ENCODE measurements at places on chromosomes 6 and 20.

DNA sequence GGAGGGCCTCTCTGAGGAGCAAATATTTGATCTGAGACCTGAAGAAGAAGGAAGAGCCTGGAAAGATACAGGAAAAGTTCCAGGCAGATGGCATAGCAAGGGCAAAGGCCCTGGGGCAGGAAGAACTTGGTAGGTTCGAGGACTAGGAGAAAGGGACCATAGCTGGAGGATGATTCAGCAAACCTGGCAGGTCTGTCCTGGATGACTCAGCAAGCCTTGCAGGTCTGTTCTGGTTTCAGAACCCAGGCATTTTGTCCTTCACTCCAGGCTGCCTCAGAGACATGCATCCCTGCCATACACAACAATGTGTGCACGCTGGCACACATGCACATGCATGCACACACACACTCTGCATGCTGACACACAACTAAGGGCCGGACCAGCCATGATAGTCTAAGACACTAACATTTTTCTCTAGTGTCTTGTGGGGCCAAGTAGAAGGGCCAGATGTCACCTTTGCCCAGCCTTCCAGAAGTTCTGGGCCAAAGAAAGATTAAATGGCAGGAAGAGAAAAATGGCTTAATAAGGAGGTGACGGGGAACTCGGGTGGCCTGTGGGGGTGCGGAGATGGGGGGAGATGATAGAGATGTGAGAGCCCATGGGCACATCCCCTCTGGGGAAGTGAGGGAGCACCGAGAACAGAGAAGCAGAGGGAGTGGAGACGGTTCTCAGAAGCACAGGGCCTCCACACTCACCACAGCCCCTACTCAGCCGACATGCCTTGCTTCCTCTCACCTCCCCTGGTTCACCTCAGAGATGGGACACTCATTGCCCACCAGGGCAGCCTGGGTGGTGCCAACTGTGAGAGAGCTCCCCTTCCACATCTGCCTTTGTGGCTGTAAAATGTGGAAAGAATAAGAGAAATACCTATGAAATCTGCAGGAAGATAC, 15.4 kb upstream of the TRIB3 start:
- no peak for DNase-seq

GRCh38 chr6:157571269-157571668, 190.3 kb downstream of the ZDHHC14 start:
- DNase-seq = no peak

DNA sequence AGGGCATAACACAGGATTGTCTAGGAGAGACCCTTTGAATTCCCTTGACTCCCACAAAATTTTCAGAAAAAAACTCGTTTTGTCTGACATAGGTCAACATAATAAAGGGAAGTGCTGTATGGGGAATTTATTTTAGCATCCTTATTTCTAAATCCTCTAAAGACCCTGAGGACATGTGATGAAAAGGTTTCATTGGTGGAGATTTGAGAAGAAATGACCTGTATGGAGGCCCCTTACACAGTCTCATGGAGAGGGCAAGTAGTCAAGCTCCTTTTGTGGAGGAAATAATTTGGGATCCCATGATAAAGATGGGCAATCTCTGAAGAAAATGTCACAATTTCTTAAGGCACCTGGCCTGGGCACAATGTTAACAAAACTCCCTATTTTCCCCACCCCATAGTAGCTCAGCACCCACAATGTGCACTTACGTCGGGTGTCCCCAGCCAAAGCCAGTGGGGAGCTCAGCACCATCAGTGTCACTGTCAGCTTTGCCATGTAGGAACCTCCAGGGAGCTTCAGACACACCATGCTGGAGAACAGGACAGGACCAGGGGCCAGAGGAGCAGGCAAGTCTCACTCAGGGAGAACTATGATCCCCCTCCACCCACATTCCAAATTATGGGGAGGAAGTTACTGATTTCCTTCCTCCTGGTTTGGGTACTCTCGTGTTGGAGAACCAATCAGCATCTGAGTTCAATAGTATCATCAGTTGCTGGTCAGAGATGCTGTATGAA, at the start of gene HLA-DRB5:
Gene HLA-DRB5 (minus strand): TSS at position 591 of the 734 bp plus-strand sequence. CDS start 63 bp downstream, at position 528.
- no peak for DNase-seq

DNA sequence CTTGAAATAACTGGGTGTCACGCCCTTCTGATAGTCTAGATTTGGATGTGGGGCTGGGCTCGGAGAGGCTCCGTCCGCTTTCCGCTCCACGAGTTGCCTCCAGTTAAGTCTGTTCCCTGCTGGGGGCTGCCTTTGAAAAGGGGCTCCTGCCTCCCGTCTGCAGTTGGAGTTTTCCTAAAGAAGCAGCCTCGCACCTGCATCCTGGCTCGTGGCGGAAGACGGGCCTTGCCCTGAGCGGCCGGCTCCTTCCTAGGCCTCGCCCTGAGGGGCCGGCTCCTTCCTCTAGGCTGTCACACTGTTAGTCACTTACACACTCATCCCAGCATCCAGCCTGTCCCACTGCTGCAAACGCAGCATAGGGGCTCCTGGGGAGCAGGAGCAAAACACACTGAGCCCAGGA, 74.4 kb downstream of the SMOC2 start:
- no peak for DNase-seq

DNA sequence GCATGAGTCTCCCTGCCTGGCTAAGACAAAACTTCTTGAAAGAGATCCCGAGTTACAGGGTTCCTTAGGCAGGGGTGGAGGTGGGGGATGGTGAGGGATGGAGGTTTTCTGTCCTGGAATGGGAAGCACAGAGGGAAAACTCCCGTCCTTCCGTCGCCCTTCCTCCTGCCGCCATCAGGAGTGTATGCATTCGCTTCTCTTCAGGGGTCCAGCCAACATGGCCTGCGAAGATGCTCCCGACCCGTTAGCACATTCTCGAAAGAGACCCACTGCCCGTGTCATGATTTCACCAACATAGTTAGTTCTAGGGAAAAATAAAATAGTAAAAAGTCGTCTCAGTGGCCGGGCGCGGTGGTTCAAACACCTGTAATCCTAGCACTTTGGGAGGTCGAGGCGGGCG, 37.1 kb downstream of the KIF25 start:
- no peak for DNase-seq

- DNase-seq = peak; percentile 23
Measured at GRCh38 chr6:170266061-170266825, 24.6 kb downstream of the DLL1 start.

- DNase-seq = no peak
Measured at GRCh38 chr20:10249048-10249770, 30.6 kb downstream of the SNAP25 start.

DNA sequence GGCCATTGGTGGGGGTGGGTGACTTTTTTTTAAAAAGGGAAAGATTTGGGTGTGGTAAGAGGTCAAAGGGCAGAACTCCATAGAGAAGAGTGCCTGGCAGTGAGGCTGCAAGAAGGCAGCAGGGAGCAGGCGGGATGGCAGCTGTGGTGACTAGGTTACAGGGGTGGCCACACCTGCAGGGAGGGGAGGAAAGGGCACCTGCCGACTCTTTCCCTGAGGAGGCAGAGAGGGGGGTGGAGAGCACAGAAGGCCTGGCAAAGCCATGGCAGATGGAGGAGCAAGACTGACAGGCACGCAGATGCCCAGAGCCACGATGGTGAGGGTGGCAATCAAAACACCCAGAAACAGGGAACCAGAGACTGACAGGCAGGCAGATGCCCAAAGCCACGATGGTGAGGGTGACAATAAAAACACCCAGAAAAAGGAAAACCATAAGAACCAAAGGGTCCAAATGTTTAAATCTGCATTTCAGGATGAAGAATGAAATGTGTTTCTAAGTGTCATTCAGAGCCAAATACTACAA, 19.3 kb downstream of the CST7 start:
- DNase-seq = peak; percentile 57

Data from NCI-H524 treated with DMSO at 0.1 percent for 48 hours (cell line).